LHCN-M2 (cell line): ENCODE measurements at places on chromosomes 7 and 10.
A peak's percentile ranks its signal among the peaks of the same experiment; 100 is the strongest.

DNA sequence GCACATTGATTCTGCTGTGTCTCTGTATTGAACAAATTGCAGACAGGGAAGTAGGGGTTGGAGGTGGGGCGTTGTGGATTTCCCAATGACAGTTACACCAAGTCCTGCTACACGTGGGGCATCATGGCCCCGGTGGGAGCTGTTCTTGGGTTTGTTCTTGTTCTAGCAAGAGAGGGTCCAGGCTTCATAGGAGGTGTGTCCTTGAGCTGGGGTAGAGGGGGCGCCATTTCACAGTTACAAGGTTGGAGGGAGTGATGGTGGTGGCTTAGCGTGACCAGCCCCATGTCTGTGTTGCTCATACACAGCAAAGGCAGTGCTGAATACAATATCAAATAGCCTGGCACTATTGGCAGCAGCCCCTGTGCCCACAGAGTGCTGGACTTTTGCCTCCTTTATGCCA, 15.7 kb downstream of the SH2D4B start:
- DNase-seq, result no peak

DNA sequence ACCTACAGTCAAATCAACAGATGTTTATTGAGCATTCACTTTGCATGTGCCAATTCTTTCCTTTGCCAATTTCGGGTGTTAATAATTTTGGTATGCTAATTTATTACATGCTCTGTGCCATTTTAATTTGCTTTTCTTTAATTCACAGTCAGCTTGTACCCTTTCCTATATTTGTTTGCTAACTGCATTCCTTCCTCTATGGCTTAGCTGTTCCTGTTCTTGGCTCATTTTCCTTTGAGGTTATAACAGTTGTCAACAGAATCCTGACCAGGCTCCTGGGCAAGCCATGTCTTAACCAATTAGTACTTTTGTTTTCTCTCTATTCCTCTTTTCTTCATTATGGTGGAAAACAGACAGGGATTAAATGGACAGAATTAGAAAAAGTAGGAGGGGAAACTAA, 73.6 kb upstream of the RPA3 start:
- peak; percentile 49 for DNase-seq

- DNase-seq, result no peak
These were observed 36.4 kb downstream of the IFT22 start for GRCh38 chr7:101285171-101285570.

DNA sequence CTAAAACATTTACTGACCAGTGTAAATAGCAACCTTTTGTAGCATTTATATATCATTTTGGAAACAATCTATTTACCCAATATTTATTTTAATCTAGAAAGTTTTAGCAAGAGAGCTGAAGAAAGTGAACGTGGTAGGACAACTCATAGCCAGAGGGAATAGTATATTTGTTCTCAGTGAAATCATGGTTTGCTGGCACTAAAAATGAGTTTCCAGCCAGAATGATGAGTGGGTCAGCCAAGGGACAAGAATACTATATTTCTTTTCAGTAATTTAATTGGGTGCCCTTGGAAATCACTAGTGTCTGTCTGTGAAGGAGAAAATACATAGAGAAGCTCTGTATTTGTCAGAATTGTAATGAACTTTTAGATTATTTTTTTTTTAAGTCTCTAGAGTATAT, 74.9 kb downstream of the MINPP1 start:
- peak; percentile 17 for DNase-seq
